Keratinocyte (primary cell): ENCODE measurements at places on chromosomes 3 and 15. TPM values are rescaled to one million over a fixed set of nuclear protein-coding genes. Genes with fewer than 3 reads are reported as not detected.

Gene PIGBOS1
- 5.5 to 8.6 TPM (median 7.1 TPM) in 3 replicates for polyA plus RNA-seq

Gene RHOV
- polyA plus RNA-seq: 1.2 to 12.1 TPM (median 7.1 TPM) in 3 replicates

Gene IQCH
- 2.2 to 3.0 TPM (median 2.6 TPM) in 3 replicates for polyA plus RNA-seq

Gene PSTPIP1
- 9.6 to 11.2 TPM (median 10.0 TPM) in 3 replicates for polyA plus RNA-seq

Gene RRP9
- 21.8 to 34.5 TPM (median 23.8 TPM) in 3 replicates for polyA plus RNA-seq

Gene SLC12A8
- 6.9 to 10.1 TPM (median 9.2 TPM) in 3 replicates for polyA plus RNA-seq

Gene FHIT
- polyA plus RNA-seq: 2.2 to 5.0 TPM (median 2.3 TPM) in 3 replicates

Gene SLC22A13
- 0.09 to 0.54 TPM (median 0.25 TPM) in 3 replicates for polyA plus RNA-seq

Gene NOX5
- 0.09 to 0.18 TPM (median 0.16 TPM) in 3 replicates for polyA plus RNA-seq

Gene SYNM
- polyA plus RNA-seq: 0.04 to 0.10 TPM (median 0.09 TPM) in 3 replicates

Gene COL6A6
- not detected in 3 replicates for polyA plus RNA-seq

Gene TRAIP
- 3.7 to 5.8 TPM (median 5.8 TPM) in 3 replicates for polyA plus RNA-seq

Gene NEK10
- polyA plus RNA-seq: 0.37 to 0.98 TPM (median 0.97 TPM) in 3 replicates

Gene C3orf62
- polyA plus RNA-seq: 2.6 to 5.4 TPM (median 5.2 TPM) in 3 replicates

Gene TNFAIP8L3
- polyA plus RNA-seq: 0.51 to 0.85 TPM (median 0.52 TPM) in 3 replicates

Gene PLA2G4E
- polyA plus RNA-seq: 1.1 to 6.7 TPM (median 3.5 TPM) in 3 replicates

Gene MORC1
- not detected in 3 replicates for polyA plus RNA-seq
